ENCODE measurements at places on chromosomes 7 and 10.

GRCh38 chr7:154690411-154690810 is 312.5 kb downstream of the PAXIP1 start:
- no peaks in the 10 kb centered on the region for H3K27me3 ChIP-seq
- no peak overlapping the region for H3K27ac ChIP-seq
- no peaks in the 10 kb centered on the region for H3K36me3 ChIP-seq
- H3K4me1 ChIP-seq = no peaks in the 10 kb centered on the region

DNA sequence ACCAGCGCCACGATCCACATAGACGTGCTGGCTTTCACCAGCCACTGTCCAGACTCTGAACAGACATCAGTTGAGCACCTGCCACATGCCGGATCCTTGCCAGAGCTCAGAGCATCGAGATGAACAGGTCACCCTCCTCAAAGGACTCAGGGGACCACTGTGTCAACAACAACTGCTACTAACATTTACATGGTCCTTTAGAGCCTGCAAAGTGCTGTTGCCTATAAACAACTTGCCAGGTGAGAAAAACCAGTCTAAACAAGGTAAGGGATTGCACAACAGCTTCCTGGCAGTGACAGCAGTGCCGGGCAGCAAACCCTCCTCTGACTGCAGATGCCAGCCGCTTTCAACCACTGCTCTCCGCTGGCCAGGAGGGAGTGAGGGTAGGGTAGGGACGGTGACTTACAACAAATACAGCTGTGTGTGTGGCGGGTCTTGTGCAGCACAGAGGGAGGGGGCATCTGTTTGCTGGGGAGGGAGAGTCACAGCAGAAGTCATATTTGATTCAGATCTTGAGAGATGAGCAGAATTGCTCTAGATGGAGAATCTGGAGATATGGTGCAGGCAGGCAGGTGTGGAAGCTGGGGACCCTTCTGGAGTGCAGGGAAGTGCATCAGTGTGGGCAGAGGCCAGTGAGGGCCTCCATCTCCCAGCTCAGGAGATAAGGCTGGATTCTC is 32.8 kb upstream of the RHEB start:
- H3K4me1 ChIP-seq = no peaks in the 10 kb centered on the region
- H3K27me3 ChIP-seq = peaks cover 10% of the 10 kb centered on the region
- H3K27ac ChIP-seq = no peak overlapping the region
- H3K36me3 ChIP-seq = peaks cover 3% of the 10 kb centered on the region
- no peak for DNase-seq

DNA sequence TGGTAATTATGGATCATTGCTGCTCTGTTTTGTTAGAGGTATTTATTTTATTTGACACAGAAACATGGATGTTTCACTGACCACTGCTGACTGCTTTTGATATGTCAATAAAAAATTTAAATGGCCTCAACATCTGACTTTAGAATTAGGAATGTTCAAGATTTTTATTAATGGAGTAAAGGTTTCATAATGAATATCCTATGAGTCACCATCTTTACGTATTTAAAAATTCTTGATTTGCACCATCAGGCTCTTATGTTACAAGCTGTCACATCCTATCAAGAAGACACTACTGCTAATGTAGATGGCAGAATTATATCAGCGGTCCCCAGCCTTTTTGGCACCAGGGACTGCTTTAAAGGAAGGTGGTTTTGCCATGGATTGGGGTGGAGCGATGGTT is 578.7 kb upstream of the NRP1 start:
- DNase-seq = peak; percentile 6
- no peaks in the 10 kb centered on the region for H3K4me1 ChIP-seq
- no peak overlapping the region for H3K4me3 ChIP-seq
- no peak overlapping the region for H3K27ac ChIP-seq
- 0 out of 2 replicates have a peak, but pooled peaks cover 5% of the 10 kb centered on the region for H3K27me3 ChIP-seq

- no peak overlapping the region for H3K4me3 ChIP-seq
- H3K27me3 ChIP-seq = no peaks in the 10 kb centered on the region
- no peaks in the 10 kb centered on the region for H3K36me3 ChIP-seq
- no peaks in the 10 kb centered on the region for H3K4me1 ChIP-seq
- no peak overlapping the region for H3K27ac ChIP-seq
Measured at GRCh38 chr10:25388862-25389206, 214.0 kb downstream of the GPR158 start.

DNA sequence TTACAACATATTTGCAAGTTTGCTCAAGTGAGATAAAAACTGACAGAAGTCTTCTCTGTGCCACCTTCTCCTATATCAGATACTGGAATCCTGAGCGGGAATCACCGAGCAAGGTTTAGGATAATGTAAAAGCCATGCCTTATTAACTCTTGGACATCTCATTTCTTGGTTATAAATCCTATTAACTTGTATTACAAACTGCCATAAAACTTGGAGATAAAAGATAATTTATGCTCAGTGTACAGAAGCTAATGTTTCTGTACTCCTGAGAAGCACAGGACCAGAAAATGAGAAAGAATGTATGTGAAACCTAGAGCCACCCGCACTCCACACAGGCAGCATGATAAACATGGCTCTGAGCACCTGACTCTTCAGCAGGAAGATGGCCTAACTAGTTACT is 181.2 kb upstream of the NOBOX start:
- no peaks in the 10 kb centered on the region for H3K27me3 ChIP-seq
- no peak overlapping the region for H3K27ac ChIP-seq
- no peaks in the 10 kb centered on the region for H3K4me1 ChIP-seq
- no peak overlapping the region for H3K4me3 ChIP-seq

DNA sequence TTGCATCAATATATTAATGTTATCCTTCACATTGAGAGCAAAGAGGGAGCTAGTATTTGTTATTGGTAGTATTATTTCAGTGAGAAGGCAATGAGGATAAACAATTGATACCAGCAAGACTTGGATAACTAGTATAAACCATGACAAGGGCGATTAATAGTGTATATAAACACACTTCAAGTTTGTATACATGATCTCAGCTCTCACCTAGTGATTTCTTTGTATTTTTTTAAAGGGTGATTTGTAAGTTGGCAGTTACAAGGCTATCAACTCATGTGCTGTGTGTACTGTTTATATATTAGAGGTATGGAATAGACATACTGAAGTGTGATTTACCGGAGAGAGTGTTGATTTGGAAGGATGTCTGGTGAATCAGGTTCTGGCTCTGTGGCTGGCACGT is 88.0 kb downstream of the SNX10 start:
- H3K4me1 ChIP-seq = no peaks in the 10 kb centered on the region
- no peaks in the 10 kb centered on the region for H3K36me3 ChIP-seq
- no peak overlapping the region for H3K4me3 ChIP-seq
- H3K27ac ChIP-seq = no peak overlapping the region
- H3K27me3 ChIP-seq = peaks cover 66% of the 10 kb centered on the region

DNA sequence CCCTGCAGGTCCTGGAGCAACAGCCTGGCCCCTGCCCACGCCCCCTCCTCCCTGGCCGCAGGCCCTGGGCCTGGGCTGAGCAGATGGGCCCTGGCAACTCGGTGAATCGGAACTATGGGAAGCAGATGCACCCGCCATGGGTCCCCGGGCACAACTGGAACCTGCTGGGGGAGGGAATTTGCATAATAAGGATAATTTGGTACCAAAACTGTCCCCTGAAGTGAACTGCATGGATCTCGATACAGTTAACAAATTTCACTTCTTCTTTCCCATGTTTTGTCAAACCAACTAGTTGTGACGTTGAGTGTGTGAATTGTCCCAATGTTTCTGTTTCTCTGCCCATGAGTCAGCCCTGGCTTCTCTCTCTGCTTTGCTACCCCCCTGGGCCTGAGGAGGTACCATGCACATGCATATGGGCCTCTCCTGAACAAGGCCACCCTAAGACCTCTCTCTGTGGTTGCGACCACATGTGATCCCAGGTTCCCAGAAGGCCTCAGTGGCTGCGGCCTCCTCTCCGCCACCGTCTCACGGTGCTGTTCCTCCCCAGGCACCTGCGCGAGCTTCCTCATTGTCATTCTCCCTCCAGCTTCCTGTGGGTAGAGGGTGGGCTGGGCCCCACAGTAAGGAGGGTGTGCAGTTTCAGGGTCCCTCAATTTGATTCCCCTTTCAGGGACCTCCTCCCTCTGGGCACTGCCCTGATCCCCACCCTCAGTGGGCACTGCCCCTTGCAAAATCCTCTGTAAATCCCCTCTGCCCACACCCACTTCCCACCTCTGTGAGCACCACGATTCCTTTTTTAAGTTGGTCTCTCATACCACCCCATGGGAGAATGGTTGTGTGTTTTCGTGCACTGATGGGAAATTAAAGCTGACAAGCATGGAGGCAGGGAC is 40.0 kb downstream of the FIGNL1 start:
- H3K27ac ChIP-seq = no peak overlapping the region
- no peaks in the 10 kb centered on the region for H3K4me1 ChIP-seq
- H3K27me3 ChIP-seq = peaks cover 12% of the 10 kb centered on the region
- H3K4me3 ChIP-seq = no peak overlapping the region

DNA sequence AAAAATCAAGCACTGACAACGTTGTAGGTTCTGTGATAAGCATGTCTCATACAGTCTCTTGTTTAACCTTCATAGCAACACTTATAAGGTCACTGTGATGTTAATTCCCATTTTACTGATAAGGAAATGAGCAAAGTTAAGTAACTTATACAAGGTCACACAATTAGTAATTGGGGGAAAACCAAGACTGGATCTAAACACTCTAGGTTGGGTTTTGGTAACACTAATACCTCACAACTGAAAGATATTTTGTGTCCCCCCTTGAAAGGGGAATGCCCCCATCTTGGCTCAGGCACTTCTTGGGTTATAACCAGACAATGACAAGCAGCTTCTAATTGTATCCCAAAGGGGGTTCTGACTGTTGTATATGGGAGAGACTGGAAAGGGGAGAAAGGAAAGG is 36.0 kb upstream of the ABCB4 start:
- H3K27ac ChIP-seq = no peak overlapping the region
- no peaks in the 10 kb centered on the region for H3K27me3 ChIP-seq
- DNase-seq = no peak
- no peaks in the 10 kb centered on the region for H3K4me1 ChIP-seq

DNA sequence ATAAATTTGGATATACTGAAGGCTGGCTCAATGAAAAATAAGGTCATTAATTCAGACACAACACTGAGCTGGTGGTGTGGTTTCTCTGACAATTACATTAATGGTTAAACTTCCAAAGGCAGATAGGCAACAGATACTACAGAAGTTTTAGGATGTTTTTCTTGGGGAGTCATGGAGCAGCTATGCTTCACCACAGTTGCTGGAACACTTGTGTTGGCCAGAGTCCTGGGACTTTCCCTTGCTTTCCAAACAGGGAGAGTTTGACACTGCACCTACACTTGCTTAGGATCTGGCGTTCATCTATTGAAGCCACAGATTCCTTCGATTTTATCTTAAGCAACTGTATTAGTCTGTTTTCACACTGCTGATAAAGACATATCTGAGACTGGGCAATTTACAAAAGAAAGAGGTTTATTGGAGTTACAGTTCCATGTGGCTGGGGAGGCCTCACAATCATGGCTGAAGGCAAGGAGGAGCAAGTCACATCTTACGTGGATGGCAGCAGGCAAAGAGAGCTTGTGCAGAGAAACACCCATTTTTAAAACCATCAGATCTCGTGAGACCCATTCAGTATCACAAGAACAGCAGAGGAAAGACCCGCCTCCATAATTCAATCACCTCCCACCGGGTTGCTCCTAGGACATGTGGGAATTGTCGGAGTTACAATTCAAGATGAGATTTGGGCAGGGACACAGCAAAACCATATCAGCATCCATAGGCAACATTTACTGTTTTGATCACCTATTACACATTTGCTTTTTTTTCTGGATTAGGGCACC is 27.8 kb upstream of the TMEM178B start:
- no peaks in the 10 kb centered on the region for H3K27me3 ChIP-seq
- no peak overlapping the region for H3K4me3 ChIP-seq
- H3K4me1 ChIP-seq = no peaks in the 10 kb centered on the region
- no peak overlapping the region for H3K27ac ChIP-seq

DNA sequence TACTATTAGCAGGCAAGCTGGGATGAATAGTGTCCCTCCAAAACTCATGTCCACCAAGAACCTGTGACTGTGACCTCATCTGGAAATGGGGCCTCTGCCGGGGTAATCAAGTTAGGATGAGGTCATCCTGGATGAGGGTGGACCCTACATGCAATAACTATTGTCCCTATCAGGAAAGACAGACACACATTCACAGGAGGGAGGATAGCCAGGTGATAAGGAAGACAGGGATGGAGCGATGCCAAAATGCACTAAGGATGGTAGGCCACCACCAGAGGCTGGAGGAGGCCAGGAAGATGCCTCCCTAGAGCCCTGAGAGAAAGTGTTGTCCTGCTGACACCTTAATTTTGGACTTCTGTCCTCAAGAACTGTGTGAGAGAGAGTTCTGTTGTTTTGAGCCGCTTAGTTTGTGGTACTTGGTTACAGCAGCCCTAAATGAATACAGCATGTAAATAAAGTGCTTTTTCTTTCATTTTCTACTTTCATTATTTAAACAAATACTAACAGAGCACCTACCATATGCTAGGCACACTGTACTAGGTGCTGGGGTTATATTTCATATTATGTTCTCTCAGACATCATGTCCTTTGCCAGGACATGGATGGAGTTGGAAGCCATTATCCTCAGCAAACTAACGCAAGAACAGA is 111.9 kb downstream of the USP6NL start:
- DNase-seq = no peak
- no peak overlapping the region for H3K4me3 ChIP-seq
- H3K36me3 ChIP-seq = no peaks in the 10 kb centered on the region
- no peaks in the 10 kb centered on the region for H3K4me1 ChIP-seq
- no peak overlapping the region for H3K27ac ChIP-seq

DNA sequence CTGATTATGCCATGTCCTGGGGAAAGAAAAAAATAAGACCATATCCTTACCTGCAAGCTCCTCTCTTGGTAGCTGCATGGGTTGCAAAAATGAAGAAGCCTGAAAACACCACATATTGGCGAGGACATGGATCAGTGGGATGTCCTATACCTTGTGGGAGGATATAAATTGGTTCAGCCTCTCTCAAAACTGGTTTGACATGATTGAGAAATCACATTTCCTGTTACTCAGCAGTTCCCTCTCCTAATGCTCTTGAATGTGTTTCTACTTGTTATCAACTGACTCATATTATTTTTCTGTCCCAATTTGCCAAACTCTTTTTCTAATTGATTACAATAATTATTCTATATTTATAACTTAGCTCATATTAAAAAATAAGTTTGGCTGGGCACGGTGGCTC is 380.2 kb downstream of the EXOC4 start:
- no peak overlapping the region for H3K27ac ChIP-seq
- H3K4me1 ChIP-seq = peaks cover 11% of the 10 kb centered on the region
- H3K36me3 ChIP-seq = no peaks in the 10 kb centered on the region
- peak; percentile 63 for DNase-seq
- no peaks in the 10 kb centered on the region for H3K27me3 ChIP-seq

GRCh38 chr10:109587366-109587765 is 335.9 kb downstream of the XPNPEP1 start:
- no peaks in the 10 kb centered on the region for H3K27me3 ChIP-seq
- DNase-seq = no peak
- H3K4me1 ChIP-seq = no peaks in the 10 kb centered on the region
- no peaks in the 10 kb centered on the region for H3K36me3 ChIP-seq
- H3K27ac ChIP-seq = no peak overlapping the region

- H3K4me3 ChIP-seq = no peak overlapping the region
- no peak overlapping the region for H3K27ac ChIP-seq
- no peak for DNase-seq
- no peaks in the 10 kb centered on the region for H3K27me3 ChIP-seq
- H3K36me3 ChIP-seq = no peaks in the 10 kb centered on the region
Measured at GRCh38 chr10:22825841-22826240, 102.0 kb upstream of the ARMC3 start.

- H3K4me3 ChIP-seq = no peak overlapping the region
- no peak for DNase-seq
- H3K36me3 ChIP-seq = no peaks in the 10 kb centered on the region
- no peak overlapping the region for H3K27ac ChIP-seq
- H3K4me1 ChIP-seq = peaks cover 25% of the 10 kb centered on the region
- no peaks in the 10 kb centered on the region for H3K27me3 ChIP-seq
Measured at GRCh38 chr10:44512431-44513022, 127.6 kb upstream of the CXCL12 start.

GRCh38 chr10:85598646-85599045 is 767.9 kb downstream of the GRID1 start:
- no peaks in the 10 kb centered on the region for H3K4me1 ChIP-seq
- no peaks in the 10 kb centered on the region for H3K36me3 ChIP-seq
- H3K27me3 ChIP-seq = no peaks in the 10 kb centered on the region
- H3K27ac ChIP-seq = no peak overlapping the region
